IMR-90 (cell line): ENCODE measurements at places on chromosomes 7 and 10. TPM values are rescaled to one million over a fixed set of nuclear protein-coding genes. Genes with fewer than 3 reads are reported as not detected.

The IFIT1B gene
- total RNA-seq: not detected in 2 replicates

GRCh38 chr7:140479739-140480084, 407 bp upstream of the MKRN1 start:
- no peak for DNase-seq

DNA sequence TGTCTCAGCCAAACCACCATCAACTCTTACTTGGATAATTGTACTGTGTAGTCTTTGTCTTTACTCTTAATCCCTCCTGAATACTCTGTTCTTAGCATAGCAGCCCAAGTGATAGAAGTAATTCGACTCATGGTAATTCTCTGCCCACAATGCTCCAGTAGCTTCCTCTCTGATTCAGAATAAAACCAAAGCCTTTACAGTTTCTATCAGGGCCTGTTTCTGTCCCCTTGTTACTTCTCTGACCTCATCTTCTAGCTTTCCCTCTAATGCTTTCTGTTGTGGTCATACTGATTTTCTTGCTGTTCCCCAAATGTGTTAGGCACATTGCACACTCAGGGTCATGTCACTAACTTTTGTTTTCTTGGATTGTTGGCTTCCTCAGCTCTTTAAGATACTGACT, 8.0 kb downstream of the ZNF518A start:
- DNase-seq: no peak

The HECTD2 gene
- total RNA-seq: 5.9 and 10.3 TPM in 2 replicates

The PKD1L1 gene
- under 0.01 TPM in 2 replicates for total RNA-seq

The NKX6-2 gene
- not detected in 2 replicates for total RNA-seq

- no peak for DNase-seq
Measured at GRCh38 chr7:92028686-92029085, 88.0 kb downstream of the AKAP9 start.

DNA sequence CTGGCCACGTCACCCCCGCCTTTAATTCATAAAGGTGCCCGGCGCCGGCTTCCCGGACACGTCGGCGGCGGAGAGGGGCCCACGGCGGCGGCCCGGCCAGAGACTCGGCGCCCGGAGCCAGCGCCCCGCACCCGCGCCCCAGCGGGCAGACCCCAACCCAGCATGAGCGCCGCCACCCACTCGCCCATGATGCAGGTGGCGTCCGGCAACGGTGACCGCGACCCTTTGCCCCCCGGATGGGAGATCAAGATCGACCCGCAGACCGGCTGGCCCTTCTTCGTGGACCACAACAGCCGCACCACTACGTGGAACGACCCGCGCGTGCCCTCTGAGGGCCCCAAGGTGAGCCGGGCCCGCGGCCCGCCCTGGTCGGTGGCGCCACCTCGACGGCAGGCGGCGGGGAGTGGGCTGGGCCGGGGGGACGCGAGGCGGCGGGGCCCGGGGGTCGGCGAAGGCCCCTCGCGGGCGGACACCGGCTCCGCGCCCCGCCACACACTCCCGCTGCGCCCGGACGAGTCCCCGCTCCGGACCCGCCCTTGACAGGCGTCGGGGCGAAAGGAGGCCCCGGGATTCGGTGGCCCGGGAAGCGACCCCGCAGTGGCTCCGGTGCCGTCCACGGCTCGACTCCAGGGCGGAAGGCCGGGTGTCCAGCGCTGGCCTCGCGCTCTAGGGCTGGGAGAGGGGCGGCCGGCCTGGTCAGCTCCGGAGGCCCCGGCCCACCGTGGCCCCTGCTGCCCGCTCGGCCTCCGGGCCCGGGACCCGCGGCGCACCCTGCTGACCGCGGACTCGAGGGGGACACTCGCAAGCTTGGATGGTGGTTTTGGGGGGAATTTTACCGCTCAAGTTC, 557 bp downstream of the BAG3 start:
- no peak for DNase-seq

- DNase-seq: no peak
Measured at GRCh38 chr10:92690915-92691590, 1.3 kb downstream of the HHEX start.

The PDE1C gene
- 53.3 and 61.5 TPM in 2 replicates for total RNA-seq

DNA sequence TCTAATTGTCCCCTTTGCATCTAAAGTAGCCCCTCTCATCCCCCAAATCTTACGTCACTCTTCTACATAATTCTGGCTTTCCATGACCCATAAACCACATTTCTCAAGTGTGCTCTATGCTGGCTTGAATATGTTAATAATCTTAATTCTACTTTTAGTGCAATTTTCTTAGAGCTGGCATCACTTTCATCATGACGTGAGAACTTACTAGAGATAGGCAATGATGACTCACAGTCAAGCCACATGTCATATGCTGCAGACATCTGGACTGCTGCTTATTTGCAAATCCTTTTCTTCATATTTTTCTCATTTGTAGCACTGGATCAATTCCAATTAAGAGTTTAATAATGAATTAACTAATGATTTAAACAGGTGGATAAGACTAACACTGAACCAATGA, 260.7 kb upstream of the PRKCQ start:
- DNase-seq: peak; percentile 60

DNA sequence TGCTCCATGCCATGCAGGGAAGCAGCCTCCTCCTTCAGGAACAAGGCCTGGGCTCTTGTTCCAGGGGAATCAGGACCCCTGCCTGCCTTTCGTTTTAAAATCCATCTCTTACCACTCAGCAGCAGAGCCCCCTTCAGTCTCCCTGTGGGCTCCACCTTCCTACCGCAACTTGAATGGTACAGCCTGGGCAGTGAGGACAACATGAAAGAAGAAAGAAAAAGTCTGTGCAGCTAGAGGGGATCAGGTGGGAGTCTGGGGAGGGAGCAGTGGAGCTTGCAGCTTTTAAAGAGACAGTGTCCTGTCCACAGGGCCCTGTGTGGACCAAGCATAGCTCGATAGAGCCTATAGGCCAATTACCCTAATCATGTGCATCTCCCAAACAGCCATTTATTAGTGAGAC, 3.7 kb downstream of the PLXNA4 start:
- no peak for DNase-seq

The COPG2 gene
- 41.7 and 50.0 TPM in 2 replicates for total RNA-seq

The PAX4 gene
- total RNA-seq: not detected in 2 replicates

The WDR91 gene
- 5.2 and 6.4 TPM in 2 replicates for total RNA-seq
